ENCODE measurements at places on chromosomes 2 and 18.

DNA sequence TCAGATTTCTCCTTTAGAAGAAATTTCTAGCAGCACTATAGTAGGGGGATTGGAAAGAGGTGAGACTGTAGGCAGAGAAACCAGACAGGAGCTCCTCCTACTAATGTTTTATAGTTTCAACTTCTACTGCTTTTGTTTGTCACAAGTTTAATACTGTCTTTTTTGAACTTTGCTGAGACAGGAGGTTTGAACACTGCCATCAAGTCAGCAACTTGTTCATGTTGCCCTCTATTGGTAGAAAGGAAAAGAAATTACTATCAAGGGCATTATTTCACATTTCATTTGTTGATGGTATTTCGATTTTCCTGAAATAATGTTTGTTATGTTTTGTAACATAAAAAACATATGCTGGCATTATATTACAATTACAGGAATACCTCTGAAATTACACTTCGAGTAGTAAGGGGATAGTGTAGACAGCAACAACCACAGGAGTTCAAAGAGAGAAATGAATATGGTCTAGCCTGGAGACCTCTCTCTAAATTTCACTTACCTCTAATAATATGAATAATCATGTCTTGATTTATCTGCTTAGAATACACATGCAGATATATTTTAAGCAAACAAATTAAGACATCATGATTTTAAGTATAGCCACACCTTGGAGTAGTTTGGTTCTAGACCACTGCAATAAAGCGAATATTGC lies 12.4 kb upstream of the CCDC88A start:
- peak; percentile 68 for DNase-seq

DNA sequence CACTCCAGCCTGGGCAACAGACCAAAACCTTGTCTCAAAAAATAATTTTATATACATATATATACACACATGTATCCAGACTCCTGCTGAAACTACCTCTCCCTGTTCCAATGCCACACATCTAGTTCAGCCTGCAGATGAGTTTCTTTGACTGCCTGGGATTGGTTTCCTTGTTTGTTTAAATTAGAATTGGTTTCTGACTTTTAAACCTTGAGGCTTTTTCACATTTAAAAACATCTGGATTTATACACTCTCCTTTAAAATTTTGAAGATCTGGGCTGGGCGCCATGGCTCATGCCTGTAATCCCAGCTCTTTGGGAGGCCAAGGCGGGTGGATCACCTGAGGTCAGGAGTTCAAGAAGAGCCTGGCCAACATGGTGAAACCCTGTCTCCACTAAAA lies 21.8 kb upstream of the CXCR1 start:
- DNase-seq = no peak

DNA sequence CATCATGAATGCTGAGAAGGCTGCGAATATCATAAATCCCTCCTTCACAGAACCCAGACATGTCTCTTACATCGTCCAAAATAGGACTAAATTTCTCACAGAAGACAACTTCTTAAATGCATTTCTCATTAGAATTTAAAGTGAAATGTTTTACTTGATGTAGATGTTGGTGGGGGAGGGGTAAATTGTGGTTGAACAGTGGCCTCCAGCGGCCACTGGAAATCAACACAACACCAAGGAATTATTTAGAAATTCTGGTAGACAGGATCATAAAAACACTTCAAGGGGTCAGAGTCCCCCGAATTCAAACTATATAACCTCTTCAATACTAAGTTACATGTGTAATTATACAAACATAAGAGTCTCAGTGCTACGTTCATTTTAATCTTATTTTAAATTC lies 135.9 kb downstream of the ABCA12 start:
- DNase-seq = peak; percentile 53

DNA sequence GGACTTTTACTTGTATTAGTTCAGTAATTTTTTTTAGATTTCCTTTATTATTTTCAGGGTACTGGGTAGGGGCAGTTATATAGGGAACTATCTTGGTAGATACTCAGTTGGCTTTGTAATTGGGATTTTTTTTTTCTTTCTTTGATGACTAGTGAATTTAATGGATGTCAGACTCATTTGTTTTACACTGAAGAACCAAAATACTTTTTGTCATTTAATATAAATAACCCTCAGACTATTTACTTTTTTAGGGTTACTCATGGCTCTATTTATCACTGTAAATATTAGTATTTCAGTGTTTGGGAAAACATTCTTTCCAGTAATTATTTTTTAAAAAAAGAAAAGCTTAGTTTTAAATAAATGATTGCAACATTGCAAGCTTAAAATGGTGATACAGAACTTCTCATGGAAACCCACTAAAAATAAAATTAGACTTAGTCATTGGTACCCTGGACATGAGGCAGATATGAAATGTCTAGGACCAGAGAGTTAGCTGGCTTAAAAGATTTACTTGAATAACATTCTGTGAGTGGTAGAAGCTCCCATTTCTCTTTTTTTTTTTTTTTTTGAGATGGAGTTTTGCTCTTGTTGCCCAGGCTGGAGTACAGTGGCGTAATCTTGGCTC lies 74.4 kb upstream of the CYP20A1 start:
- no peak for DNase-seq

GRCh38 chr2:149703281-149703680 lies 115.7 kb upstream of the MMADHC start:
- DNase-seq = peak; percentile 82

GRCh38 chr2:216857131-216857550 lies 2.7 kb downstream of the TNP1 start:
- no peak for DNase-seq

DNA sequence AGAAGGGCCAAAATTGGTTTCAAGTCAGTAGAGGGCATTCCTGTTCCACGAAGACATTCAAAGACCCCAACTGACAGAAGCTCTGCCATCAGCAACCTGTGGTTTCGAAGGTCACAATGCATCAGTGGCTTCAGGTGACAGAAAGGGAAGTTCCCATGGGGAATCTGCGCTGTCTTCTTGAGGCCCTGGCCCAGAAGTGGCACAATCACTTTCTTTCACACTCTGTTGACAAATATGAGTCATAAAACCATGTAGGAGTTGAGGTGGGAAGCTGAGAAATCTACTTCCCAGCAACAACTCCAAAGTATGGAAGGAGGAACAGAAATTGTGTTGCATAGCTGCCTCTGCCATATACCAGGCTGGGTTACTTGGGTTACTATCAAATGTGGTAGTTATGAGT lies 621.1 kb upstream of the FANCL start:
- DNase-seq = no peak

GRCh38 chr2:73856214-73856613 lies 27.5 kb downstream of the STAMBP start:
- peak; percentile 65 for DNase-seq

DNA sequence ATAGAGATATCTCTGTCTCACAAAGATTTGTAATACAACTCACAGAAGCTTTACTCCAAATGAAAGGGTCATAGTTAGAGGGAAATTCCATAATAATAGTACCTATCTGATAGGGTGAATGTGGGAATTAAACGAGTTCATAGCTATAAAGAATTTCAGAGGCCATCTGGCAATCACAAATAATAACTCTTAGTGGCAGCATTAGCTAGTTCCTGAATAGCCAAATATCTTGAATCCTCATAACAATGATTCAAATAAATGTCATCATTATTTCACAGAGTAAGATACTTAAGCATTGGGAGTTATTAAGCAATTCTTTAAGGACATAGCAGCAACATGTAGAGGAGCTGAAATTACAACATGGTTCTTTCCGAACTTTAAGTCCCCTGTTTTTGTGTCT lies 1265.0 kb upstream of the PIK3C3 start:
- DNase-seq = no peak

DNA sequence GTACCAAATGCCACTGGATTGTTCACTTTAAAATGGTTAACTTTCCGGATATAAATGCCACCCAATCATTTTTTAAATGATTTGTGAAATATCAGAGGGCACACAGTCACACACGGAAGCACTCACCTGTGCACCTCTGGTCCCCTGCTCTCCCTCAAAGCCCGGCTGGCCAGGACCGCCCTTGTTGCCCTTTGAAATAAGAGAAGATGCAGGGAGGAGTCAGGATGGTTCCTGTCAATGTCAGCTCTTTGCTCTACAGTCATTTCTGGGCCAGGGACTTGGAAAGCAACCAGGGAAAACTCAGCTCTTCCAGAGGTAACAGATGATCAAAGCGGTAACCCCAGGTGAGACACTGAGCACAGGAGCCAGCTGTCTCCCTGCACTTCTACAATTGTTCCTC lies 60.7 kb downstream of the COL6A3 start:
- DNase-seq = no peak

DNA sequence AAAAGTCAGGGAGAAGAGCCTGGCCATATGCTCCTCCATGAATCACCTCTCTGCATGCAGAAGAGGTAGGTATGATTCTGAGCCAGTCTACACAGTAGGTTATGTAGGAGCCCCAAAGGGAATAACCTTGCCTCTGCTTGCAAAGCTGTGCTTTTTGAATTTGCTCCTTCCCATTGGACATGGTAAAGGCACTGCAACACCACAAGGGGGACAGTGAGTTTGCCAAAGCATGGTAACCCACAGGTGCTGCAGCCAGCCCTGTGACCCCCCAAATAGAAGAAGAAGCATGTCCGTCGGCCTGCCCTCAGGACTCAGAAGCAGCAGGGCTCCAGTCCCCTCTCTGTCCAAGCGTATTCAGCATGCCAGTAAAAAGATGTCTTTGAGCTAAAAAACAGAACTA lies 51.0 kb upstream of the BCL2L11 start:
- DNase-seq = no peak

DNA sequence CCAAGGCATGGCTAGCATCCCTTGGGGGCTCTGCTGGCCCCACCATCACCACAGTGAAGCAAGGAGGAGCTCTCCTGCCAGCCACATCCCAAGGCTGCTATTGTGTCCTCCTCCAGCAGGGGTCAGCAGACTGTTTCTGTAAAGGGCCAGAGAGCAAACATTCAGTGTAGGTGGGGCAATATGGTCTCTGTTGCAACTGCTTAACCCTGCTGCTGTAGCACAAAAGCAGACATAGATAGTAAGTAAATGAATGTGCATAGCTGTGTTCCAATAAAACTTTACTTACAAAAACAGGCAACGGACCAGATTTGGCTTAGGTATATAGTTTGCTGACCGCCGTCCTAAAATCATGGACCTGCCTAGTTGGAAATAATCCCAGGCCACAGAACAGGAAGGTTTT lies 36.4 kb upstream of the ZBTB7C start:
- DNase-seq = peak; percentile 85

DNA sequence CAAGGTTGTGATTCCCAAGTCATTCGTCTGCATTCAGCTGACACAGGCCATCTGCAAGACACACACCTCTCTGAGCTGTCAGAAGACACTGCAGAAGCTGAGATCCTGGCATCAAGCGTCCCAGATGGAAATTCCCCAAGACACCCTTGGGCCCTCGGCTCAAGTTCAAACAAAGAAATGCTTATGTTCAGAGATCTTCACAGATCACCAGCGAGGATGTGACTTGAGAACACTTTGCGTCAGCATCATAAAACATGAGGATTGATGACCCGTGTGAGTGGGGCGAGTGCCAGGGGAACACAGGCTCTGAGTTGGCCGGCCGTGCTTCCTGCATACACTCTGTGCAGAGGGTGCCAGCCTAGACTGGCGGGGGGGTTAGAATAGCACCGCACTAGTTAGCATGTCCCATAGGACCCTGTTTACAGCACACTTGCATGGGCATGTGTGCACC lies 36.8 kb downstream of the KCNIP3 start:
- peak; percentile 33 for DNase-seq

DNA sequence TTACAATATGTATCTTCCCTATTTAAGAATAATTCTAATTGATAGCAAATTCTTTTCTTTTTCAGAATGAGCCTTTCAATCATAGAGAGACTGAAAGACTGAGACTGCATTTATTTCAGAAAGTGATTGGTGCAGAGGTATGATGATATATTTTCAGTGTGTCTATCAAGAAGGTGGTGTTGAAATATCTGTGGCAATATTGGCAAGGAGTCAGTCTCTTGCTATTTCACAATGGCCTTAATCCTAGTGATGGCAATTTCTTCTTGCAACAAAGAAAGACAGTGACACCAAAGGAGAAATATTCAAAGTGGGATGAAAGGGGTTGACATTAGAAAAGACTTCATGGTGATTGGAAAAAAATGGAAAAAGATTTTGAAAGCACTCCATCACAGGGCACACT lies 21.7 kb upstream of the ZBTB14 start:
- DNase-seq = peak; percentile 7

DNA sequence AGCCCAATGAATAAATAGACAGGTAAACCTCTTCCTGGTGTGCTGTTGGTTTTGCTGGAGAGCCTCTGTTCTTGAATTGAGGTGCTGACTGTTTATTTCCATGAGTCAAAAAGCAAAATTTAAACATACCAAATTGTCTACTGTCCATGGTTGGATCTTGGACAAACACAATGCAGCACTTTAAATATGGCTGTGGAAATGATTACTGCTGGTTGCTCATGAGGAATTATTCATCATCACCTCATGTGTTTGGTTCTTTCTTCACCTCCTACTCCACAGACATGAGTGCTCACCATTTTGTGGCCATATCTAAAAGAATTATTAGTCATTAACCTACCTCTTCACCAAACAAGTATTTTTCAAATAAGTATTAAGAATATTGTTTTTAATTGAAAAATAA lies 85.3 kb upstream of the GALNT5 start:
- DNase-seq = peak; percentile 35

GRCh38 chr18:46555724-46556123 lies 101.3 kb downstream of the LOXHD1 start:
- peak; percentile 2 for DNase-seq

DNA sequence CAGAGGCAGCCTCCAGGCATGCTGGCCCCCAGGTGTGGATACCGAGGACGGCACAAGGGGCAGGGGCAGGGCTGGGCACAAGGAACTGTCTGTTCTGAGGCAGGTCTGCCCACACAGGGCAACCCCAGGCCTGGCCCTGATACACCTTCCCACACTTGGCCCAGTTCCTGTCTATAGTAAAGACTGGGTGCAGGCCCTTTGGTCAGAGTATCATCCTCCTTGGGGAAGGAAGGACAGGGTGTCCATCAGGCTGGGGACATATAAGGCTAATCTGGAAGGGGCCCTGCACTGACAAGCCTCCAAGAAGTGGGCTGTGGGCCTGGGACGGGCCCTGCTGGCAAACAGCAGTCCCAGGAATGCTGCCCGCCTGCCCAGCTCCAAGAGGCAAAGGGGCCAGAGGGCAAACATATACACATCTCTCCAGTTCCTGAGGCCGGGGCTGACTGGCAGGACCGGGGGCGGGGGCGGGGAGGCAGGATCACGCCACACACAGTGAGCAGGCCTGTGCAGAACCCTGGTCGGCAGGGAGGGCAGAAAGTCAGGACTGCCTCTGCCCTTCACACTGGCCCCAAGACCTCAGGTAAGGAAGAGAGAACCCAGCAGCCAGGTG lies 18.9 kb downstream of the SDC1 start:
- DNase-seq = no peak

GRCh38 chr2:64858541-64859311 lies 130.5 kb upstream of the SLC1A4 start:
- DNase-seq = no peak

DNA sequence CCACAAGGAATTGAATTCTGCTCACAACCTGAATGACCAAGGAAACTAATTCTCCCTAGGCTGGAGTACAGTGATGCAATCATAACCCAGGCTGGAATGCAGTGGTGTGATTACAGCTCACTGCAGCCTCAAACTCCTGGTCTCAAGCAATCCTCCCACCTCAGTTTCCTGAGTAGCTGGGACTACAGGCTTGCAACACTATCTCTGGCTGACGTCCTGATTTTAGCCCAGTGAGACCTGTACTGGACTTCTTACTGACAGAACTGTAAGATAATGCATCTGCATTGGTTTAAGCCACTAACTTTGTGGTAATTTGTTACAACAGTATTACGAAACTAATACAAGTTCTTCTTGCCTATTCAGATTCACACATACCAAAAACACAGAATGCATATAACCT lies 9.5 kb upstream of the KDSR start:
- DNase-seq = peak; percentile 83

Data from fibroblast of the aortic adventitia (primary cell).